Stomach (tissue), 19 donors: ENCODE measurements at places on chromosomes 7 and 10. TPM values are rescaled to one million over a fixed set of nuclear protein-coding genes. Genes with fewer than 3 reads are reported as not detected.

GRCh38 chr10:11670381-11670780 is 58.9 kb upstream of the USP6NL start:
- no peak overlapping the region for H3K4me3 ChIP-seq
- H3K36me3 ChIP-seq = no peaks in the 10 kb centered on the region
- no peaks in the 10 kb centered on the region for H3K4me1 ChIP-seq
- no peak overlapping the region for H3K27ac ChIP-seq
- no peak for DNase-seq

DNA sequence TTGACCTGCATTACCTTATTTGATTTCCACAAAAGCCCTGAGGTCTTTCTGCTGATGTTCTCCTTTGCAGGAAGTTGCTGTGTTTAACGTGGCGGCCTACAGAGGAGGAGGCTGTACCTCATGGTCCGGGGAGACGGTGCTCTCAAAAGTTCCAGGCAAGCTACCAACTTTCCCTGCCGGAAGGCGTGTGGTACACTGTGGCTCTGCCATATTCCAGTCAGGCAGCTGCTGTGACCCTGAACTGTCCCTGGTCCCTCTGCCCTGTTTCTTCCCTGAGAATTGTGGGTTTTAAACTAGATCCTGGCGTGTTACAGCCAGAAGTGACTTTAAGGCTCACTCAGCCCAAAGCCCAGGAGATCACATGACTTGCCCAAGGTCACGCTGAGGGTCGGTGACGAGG is 139.2 kb downstream of the TEX36 start:
- DNase-seq = no peak
- H3K27ac ChIP-seq = no peak overlapping the region
- no peaks in the 10 kb centered on the region for H3K27me3 ChIP-seq
- H3K4me1 ChIP-seq = peaks cover 7% of the 10 kb centered on the region

CAV2 gene
- total RNA-seq = 32.7 TPM

- H3K27me3 ChIP-seq = no peaks in the 10 kb centered on the region
- no peaks in the 10 kb centered on the region for H3K36me3 ChIP-seq
- DNase-seq = no peak
- H3K4me3 ChIP-seq = no peak overlapping the region
- no peaks in the 10 kb centered on the region for H3K4me1 ChIP-seq
- H3K27ac ChIP-seq = no peak overlapping the region
These were observed 260.0 kb downstream of the GRID1 start for GRCh38 chr10:86106616-86107015.

CFAP70 gene
- total RNA-seq = 9.0 TPM

DNA sequence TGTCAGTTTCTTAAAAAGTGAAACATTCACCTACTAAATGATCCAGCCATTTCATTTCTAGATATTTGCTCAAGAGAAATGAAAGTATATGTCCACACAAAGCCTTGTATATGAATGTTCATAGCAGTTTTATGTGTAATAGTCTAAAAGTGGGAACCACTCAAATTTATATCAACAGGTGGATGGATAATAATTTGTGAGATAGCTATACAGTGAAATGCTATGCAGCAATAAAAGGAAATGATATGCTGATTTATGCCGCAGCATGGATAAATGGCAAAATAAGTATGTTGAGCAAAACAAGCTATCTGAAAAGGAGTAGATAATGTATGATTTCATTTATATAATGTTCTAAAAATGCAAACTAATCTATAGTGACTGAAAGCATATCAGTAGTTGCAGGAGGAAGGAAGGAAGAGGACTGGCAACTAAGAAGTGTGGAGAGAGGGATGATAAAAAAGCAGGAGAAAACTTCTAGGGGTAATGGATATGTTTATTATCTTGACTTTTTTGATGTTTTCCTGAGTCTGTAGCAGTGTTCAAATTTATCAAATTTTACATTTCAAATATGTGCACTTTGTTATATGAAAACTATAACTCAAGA is 80.6 kb downstream of the ABCB5 start:
- no peak overlapping the region for H3K27ac ChIP-seq
- no peaks in the 10 kb centered on the region for H3K4me1 ChIP-seq
- H3K36me3 ChIP-seq = no peaks in the 10 kb centered on the region
- no peak for DNase-seq
- peaks cover 8% of the 10 kb centered on the region for H3K27me3 ChIP-seq

CHAT gene
- total RNA-seq = not detected

DNA sequence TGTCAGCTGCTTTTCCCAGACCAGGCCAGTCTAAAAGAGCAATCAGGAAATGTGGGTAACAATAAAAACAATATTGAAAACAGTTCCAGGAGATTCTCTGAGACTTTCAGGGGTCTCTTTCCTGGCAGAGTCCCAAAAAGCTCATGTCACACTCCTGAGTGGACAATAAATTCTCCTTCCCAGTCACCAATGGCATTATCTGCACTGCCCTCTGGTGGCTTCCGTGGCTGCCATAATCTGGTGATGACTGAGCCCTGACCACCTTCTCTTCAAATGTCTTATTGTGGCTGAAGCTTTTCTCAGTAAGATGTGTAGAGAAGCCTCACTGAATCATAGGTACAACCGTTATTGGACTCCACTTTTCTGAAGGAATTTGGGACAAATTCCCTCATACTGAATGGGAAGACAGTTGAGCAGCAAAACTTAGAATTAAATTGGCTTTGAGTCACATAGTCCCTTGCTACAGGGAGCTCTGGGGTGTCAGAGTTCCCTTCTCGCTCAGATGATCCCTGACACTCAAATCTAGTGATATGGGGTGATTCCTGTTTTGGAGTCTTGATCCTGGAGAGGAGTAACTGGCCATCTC is 24.4 kb upstream of the ASAH2 start:
- H3K27me3 ChIP-seq = no peaks in the 10 kb centered on the region
- no peak overlapping the region for H3K27ac ChIP-seq
- peak; percentile 63 for DNase-seq
- no peak overlapping the region for H3K4me3 ChIP-seq
- H3K4me1 ChIP-seq = peaks cover 15% of the 10 kb centered on the region
- no peaks in the 10 kb centered on the region for H3K36me3 ChIP-seq

- H3K4me3 ChIP-seq = no peak overlapping the region
These were observed 92.0 kb downstream of the LSMEM1 start for GRCh38 chr7:112572669-112573301.

GRCh38 chr7:40014376-40014775 is 64.3 kb downstream of the CDK13 start:
- no peaks in the 10 kb centered on the region for H3K27me3 ChIP-seq
- peaks cover 20% of the 10 kb centered on the region for H3K36me3 ChIP-seq
- H3K4me1 ChIP-seq = no peaks in the 10 kb centered on the region
- no peak overlapping the region for H3K27ac ChIP-seq

PNLIPRP2 gene
- not detected for total RNA-seq

DNA sequence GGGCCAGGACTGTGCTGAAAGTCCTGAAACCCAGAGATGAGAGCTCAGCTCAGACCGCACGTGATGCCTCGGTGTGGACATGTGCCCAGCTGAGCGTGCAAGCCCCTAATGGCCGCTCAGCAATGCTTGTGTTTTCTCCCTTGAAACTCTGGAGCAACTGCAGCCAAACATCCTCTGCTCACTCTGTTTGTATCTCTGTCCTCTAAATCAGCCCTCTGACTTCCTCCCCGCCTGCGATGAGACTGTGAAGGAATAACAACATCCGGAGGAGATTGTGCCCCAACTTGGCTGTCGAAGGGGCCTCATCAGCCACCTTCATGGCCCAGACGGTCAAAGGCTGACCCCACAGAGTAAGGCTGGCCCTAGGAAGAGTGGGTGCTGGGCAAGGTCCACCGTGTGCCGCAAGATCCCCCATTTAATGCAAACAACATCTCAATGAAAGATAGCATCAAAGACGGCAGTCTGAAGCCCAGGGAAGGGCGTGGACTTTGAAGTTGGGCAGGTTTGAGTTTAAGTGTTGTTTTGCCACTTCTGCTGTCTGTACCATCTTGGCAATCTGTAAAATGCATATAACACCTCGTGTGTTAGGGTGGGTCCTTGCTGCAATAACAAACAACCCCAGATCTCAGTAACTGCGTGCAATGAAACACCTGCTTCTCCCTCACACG is 39.9 kb downstream of the CALML3 start:
- peak; percentile 17 for DNase-seq
- no peaks in the 10 kb centered on the region for H3K27me3 ChIP-seq
- no peaks in the 10 kb centered on the region for H3K4me1 ChIP-seq
- no peak overlapping the region for H3K4me3 ChIP-seq
- no peak overlapping the region for H3K27ac ChIP-seq
- H3K36me3 ChIP-seq = no peaks in the 10 kb centered on the region

DNA sequence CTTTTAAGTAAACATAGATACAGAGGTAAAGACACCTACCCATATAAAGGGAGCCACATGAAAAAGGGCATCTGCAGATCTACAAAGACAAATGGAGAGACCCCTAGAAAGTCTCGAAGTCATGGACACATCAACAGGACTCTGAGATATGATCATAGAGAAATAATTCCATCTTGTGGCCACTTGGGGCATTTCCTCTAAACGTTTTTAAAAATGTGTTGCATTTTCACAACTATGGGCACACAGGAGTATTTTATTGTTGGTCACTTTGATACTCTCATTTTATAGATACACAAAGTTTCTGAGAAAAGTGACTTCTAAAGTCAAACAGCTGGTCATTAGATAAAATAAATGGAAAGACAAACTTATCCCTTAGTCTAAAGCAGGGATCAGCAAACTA is 87.1 kb downstream of the CRTAC1 start:
- DNase-seq = no peak
- no peaks in the 10 kb centered on the region for H3K36me3 ChIP-seq
- no peaks in the 10 kb centered on the region for H3K4me1 ChIP-seq
- H3K4me3 ChIP-seq = no peak overlapping the region
- peaks cover 32% of the 10 kb centered on the region for H3K27me3 ChIP-seq
- H3K27ac ChIP-seq = no peak overlapping the region

GRCh38 chr7:116495736-116496135 is 3.8 kb upstream of the CAV2 start:
- H3K4me1 ChIP-seq = peaks cover 19% of the 10 kb centered on the region
- no peak overlapping the region for H3K4me3 ChIP-seq
- H3K36me3 ChIP-seq = no peaks in the 10 kb centered on the region

GATA3 gene
- total RNA-seq = 0.18 TPM

GRCh38 chr7:66736892-66737291 is 3.6 kb upstream of the RABGEF1 start:
- peaks cover 38% of the 10 kb centered on the region for H3K4me1 ChIP-seq
- H3K4me3 ChIP-seq = no peak overlapping the region
- H3K36me3 ChIP-seq = no peaks in the 10 kb centered on the region

- H3K4me3 ChIP-seq = no peak overlapping the region
- H3K4me1 ChIP-seq = peaks cover 9% of the 10 kb centered on the region
- no peaks in the 10 kb centered on the region for H3K36me3 ChIP-seq
- H3K27ac ChIP-seq = no peak overlapping the region
- H3K27me3 ChIP-seq = peaks cover 15% of the 10 kb centered on the region
These were observed 5.0 kb upstream of the FAM20C start for GRCh38 chr7:187227-187927.

SEC61A2 gene
- total RNA-seq = 14.7 TPM

GRCh38 chr7:8184221-8184620 is 77.7 kb downstream of the ICA1 start:
- H3K27me3 ChIP-seq = no peaks in the 10 kb centered on the region
- DNase-seq = no peak
- no peak overlapping the region for H3K4me3 ChIP-seq
- no peaks in the 10 kb centered on the region for H3K4me1 ChIP-seq
- no peaks in the 10 kb centered on the region for H3K36me3 ChIP-seq
- no peak overlapping the region for H3K27ac ChIP-seq

DNA sequence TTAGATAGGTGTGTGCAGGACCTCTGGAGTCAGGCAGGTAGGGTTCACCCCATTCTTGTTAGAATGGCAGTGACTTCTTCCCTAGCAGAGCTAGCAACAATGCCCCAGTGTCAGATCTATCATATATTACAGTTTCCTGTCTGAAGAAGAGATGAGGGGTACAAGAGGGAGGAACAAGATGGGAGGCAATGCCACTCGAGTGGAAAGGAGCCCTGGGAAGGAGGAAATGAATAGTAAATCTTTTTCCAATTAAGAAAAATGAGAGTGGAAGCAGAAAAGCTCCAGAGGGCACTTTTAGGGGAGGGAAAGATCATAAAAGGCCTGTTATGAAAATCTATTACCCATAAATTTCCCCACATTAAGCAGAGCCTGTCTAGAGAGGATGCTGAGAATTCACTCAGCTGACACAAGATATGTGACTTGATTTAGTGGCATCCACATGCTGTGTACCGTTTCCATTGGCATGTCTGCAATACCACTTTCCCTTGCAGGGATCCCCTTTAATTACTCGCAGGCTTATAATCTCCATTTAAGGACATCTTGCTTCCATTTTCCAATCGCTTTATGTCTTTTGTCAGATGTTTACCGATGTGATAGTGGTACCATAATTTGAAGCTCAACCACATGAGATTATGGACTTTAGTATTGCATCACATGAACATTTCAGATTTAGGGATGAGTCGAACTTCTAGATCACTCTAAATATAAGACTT is 70.0 kb upstream of the AGBL3 start:
- H3K4me1 ChIP-seq = peaks cover 10% of the 10 kb centered on the region
- H3K27ac ChIP-seq = no peak overlapping the region

- no peak overlapping the region for H3K4me3 ChIP-seq
- no peak for DNase-seq
- no peaks in the 10 kb centered on the region for H3K27me3 ChIP-seq
- H3K4me1 ChIP-seq = peaks cover 36% of the 10 kb centered on the region
- H3K27ac ChIP-seq = peak overlapping the region; percentile 38
These were observed 3.9 kb upstream of the ITGB1 start for GRCh38 chr10:32961895-32962369.

OR6V1 gene
- total RNA-seq = not detected

RPP38 gene
- total RNA-seq = not detected

DNA sequence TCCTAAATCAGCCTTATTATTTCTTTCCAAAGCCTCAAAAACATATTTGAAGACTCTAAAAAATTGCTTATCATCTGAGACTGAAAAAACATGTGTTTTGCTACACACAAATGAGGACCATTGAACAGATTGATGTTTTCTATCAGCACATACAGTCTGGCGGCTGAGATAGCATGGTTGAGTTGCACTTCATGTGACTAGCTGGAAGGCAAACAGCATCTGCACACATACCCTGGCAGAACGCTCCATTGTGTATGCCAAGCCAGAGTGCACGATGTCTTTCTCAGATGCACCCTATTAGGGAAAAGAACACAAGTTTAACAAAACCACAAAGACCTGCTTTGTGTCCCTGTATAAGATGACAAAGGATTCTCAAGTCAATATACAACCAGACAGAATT is 33.0 kb downstream of the FAM25A start:
- H3K27ac ChIP-seq = no peak overlapping the region
- no peak overlapping the region for H3K4me3 ChIP-seq
- no peaks in the 10 kb centered on the region for H3K27me3 ChIP-seq
- H3K36me3 ChIP-seq = peaks cover 44% of the 10 kb centered on the region
- peaks cover 19% of the 10 kb centered on the region for H3K4me1 ChIP-seq

DNA sequence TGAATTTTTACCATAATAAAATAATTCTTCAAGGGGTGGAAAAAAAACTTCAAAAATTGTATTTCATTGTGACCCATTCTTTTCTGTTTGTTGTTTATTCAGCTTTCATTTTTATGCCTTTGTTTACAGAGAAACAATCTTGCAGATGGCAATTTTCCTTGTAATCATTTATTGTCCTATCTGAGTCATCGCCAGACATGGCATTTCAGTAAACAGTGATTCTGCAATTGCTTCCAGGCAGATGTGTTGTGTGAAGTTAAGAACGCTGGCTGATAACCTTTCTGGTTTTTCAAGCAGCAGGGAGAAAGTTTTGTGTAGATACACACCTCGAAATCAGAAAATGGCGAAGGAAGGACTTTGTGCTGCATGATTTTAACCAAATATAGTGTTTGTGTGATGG is 80.7 kb upstream of the RPA3 start:
- no peaks in the 10 kb centered on the region for H3K27me3 ChIP-seq
- DNase-seq = no peak
- H3K27ac ChIP-seq = no peak overlapping the region
- peaks cover 4% of the 10 kb centered on the region for H3K4me1 ChIP-seq
- H3K36me3 ChIP-seq = peaks cover 23% of the 10 kb centered on the region

VSTM4 gene
- total RNA-seq = 23.1 TPM
